ENCODE measurements at places on chromosomes 7 and 10.

DNA sequence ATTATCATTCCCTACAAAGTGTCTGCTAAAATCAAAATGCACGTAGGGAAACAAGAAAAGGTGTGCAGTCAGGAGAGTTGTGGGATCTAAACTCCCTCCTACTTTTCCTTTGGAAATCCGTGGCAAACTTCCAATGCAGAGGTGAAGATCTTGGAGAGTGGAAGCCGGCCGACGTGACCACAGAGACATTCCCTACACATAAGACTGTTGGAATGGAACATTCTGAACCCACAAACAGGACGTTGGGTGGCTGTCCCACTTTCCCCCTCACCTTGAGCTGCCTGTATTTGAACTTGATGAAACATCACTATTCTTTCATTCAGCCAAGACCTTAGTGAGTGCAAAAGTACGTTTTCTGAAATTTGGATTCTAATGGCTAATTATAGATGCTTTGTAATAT, 65.9 kb downstream of the PRKCQ start:
- no peak for DNase-seq

DNA sequence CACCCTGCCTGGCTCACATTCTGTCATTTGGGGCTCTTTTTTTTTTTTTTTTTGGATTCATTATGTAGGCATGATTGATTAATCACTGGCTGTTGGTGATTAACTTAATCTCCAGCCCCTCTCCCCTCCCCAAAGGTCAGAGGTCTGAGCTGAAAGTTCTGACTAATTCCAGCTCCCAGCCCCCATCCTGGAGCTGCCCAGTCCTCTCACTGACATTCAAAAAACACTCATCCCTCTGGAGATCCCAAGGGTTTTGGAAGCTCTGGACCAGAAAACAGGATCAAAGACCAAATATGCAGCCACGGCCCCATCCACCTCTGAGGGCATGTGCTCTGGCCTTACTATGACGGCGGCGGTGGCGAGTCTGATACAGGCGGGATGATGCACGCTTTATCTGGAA, 53.8 kb downstream of the RBM17 start:
- no peak for DNase-seq

DNA sequence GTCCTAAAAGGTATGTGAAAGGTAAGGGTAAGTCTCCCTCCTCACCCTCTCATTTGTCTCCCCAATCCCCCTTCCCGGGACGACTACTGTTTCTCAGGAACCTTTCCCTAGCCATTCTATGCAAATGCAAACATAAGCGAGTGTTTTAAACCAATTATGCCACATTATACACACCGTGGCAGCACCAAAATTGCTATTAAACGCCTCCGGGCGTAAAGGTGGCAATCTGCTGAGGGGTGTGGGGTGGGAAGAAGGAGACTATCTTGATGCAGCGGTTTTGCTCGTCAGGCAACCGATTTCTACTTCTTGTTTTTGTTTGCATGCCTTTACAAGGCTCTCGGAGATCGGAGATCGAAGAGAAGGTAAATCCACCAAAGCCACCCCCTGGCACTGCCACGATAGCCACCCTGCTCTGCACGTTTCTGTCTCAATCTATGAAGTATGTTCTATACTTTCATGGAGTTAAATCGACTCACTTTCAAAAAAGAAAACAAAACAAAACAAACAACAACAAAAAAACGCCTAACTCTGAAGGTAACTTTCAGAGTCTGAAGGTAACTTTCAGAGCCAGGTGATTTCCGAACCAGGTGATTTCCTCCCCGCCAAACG, 46.0 kb upstream of the CDK1 start:
- DNase-seq: no peak

DNA sequence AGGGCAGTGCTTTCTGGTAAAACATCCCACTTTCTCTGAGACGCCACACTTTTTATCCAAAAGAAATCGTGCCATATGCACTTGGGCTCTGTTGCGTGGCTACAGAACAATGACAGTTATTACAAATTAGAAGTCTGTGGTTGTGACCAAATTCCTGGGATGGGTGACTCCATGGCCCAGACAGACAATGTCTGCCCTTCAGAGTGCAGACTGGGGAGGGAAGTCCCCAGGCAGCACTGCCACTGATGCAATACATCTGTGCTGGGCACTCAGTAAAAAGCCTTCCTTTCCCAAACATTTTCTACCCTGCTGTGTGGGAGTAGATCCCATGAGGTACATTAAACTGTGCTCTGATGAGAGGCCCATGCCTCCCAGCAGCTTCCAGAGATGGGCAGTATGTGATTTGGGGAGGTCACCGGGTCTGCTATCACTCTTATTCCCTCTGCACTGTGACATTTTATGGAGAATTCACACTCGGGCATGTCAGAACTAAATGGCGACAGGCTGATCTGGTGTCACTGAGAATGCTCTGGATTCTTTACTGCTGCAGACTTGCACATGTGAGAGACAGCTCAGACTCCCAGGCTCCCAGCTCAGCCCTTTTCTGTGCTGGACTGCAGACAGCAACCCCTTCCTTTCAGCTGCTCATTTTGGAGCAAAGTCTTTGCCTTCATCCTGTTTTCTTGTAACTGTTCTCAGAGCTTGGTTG, 243.5 kb upstream of the ZNF32 start:
- no peak for DNase-seq

DNA sequence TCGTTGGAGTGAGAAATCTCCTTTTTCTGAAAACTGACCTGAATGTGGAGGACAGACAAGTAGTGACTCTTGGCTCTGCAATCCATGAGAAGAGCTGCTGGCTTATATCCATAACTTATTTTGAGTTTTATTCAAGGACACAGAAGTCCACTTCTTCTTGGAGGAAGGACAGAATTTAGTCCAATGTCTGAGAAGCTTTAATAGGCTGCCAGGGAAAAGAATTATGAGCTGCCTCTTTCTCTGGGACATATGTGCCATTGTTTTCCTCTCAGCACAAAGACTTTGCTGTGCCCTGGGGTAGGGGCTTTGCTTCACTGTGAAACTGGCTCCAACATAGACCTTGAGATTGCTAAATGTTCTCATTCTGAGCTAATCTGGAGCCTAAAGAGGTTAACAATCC, 20.5 kb upstream of the AOC1 start:
- DNase-seq: no peak

DNA sequence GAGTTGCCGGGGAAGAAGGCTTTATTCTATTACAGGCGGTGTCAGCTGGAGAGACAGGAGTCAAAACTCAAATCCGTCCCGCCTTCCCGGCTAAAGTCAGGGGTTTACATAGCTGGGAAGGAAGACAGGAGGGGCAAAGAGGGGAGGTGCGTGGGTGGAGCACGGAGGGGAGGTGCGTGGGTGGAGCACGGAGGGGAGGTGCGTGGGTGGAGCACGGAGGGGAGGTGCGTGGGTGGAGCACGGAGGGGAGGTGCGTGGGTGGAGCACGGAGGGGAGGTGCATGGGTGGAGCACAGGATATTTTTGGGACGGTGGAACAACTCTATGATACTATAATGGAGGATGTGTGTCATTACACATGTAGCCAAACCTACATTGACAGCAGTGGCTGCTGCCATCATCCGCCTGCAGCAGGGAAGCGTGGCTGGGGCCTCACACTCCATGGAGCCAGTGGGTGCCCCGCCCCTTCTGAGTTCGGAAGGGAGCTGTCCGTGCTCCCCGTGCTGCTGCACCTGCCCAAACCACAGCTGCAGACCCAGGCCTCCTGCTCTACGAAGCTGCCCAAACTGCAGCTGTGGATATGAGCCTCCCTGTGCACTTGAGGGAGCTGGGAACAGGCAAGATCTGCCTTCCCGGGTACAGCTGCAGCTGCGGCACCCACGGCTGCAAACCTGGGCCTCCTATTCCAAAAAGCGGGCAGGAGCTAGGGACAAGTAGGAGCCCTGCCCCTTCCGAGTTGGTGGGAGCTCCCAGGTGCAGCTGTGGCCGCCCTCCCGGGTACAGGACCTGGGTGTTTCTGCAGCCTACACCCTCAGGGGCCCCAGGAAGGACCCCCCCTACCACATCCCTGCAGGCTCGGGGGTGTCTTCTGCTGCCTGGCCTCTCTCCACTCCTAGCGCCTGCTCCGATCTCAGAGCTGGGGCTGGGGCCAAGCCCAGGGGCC, 119.4 kb downstream of the DYNC2I1 start:
- DNase-seq: no peak

DNA sequence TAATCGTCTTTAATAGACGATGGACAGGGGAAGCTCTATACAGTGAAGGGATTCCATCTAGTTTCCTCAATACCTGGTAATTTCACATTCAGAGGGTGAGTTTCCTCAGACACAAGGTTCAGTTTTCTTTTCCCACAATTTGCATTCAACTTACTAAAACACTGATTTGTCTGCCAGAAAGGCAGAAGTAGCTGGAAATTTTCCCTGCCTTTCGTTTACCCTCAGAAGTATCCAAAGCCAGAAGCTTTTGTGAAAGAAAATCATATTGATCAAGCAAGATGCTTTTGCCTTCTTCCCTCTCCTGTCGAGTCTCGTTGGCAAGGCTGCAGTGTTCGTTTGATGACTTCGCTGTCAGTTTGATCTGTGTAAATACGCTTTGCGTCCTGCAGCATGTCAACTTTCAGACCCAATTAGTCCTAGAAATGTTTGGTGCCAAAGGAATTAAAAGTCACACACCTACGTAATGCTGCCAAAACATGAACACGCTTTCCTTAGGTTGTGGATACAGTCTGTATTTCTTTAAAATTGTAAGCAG, 631.9 kb upstream of the FOXK1 start:
- no peak for DNase-seq

DNA sequence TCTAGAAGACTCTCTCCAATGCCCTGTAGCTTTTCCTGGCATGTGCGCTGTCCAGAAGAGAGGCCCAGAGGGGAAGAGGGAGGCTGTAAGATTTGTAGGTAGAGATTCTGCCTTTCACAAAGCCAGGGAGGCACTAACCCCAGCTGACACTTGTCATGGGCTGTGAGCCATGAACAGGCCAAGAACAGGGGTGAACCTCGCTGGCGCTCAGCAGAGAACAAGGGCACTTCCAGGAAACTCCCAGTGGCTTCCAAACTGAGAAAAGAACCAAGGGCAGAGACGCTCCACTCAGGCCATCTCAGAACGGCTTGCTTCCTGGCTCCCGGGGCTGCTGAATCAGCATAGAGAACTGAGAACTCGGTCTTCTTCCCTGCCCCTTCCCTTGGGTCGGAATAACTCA, 257.8 kb upstream of the ZNF32 start:
- no peak for DNase-seq

- no peak for DNase-seq
Observed at GRCh38 chr7:152588350-152588749, 87.6 kb downstream of the XRCC2 start.

DNA sequence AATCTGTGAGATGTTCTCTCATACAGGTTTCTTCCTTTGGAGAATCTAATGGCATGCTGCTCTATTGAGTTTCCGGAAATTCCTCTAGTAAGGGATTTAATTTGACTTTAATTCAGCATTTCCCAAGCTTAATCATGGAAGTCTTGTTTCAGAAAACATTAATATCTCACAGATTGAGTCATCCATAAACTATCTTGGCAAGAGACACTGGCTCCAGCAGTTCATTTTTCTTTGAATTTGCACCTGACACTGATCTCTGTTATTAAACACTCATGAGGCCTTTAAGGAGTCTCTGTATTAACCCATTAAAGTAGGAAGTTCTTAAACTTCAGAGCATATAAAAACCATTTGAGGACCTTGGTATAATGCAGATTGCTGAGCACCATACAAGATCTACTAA, 3.6 kb upstream of the ITGB8 start:
- no peak for DNase-seq

DNA sequence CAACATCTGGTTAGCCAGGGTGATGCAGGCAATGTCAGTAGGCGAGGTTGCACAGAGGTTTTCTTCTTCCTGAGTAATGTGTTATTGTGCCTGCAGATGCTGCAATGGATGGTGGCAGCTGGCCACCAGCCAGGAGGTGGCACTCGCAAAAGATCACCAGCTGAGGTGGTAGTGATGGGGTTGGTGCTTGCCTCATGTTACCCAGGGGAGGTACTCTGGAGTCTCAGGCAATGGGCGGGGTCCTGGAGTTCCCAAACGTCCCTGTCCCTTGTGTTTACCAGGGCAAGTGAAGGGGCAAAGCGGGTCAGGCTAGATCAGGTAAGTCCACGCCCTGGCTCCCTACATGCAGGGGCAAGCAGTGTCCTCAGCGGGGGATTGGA, 21.1 kb downstream of the CLRN3 start:
- DNase-seq: no peak

DNA sequence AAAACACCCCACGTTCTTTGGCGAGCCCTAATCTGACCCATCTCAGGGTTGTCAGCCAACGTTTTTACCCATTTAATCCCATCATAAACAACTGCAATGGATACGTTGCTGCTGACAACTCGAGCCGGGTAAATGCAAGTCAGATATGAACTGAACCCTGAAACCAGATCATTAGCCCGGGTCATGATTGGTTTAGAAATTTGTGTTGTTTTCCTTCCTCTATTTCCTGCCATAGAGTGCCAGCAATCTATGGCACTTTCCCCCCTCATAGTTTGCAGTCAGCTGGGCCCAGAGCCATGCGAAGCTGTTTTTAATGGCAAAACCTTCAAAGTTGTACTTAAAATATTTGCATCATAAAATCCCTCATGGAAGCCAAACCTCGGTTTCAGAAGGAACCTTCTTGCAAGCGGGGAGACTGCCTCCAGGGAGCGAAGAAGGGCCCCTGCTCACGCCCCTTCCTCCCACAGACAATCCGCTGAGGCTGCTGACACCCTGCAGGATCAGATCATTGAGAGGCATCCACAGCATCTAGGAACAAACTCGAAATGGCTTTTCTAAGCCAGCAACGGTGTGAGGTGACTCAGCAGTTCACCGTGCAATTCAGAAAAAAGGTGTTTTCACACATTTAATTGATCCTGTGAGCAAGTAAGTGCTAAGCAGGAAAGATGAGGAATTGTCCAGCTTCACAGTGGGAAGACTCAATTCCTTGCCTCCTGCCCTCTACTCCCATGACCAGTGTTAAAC, 710.1 kb downstream of the PARD3 start:
- no peak for DNase-seq

GRCh38 chr10:130301021-130301892, 165.1 kb downstream of the GLRX3 start:
- DNase-seq: peak; percentile 87

GRCh38 chr7:40468891-40469864, 334.4 kb downstream of the SUGCT start:
- DNase-seq: no peak

DNA sequence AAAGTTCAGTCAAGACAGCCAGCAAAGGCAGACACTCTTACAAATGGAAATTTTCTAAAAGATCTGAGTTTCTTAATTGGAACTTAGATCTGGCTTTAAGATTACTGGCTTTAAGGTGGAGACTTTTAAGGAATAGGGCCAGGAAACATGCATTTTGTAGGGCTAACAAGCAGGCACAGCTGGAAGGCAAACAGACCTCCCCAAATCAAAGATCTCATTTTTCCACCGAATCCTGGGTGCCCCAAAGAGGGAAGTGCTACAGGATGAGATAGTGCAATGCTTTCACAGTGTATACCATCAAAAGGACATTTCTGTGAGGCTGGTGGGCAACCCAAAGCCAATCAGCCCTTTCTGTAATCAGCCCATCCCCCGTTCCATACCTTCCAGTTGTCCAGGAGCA, 27.4 kb downstream of the MRPL32 start:
- no peak for DNase-seq
